ENCODE measurements at places on chromosomes 3 and 15.
A peak's percentile ranks its signal among the peaks of the same experiment; 100 is the strongest.

GRCh38 chr15:69859866-69860265 lies 237.9 kb downstream of the TLE3 start:
- no peak overlapping the region for H3K27ac ChIP-seq
- H3K4me3 ChIP-seq, result no peak overlapping the region
- no peaks in the 10 kb centered on the region for H3K4me1 ChIP-seq
- no peaks in the 10 kb centered on the region for H3K27me3 ChIP-seq

DNA sequence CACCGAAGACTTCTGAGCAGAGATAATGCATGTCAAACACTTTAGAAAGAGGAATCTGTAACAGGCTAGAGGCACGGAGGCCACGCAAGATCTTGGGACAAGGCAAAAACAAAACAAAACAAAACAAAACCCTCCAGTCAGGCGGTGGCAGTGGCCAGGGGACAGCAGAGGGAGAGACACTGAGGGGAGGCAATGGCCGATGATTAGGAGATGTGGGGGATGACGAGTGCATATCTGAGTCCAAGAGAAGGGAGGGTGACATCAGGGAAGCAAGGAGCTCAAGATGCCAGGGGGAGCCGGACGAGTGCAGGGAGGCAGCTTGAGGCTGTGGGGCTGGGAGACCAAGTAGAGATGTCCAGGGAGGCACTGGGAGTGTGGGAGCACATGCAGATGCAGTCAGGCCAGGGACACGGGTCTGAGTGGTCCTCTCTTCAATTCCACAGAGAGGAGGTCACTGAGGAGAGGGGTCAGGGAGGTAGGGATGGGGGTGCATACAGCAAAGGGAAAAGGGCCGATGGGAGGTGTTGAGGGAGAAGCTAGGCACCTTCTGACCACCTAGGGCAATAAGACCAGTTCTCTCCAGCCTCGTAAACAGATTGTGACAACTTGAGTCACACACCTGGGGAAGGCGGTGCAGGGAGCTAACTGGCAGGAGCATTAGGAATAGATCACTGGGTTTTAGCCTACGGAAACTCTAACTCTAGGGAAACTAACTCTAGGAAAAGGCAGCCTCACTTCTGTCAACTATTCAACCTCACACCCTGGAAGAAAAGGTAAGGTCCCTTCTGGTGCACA lies 29.6 kb downstream of the SLCO2A1 start:
- H3K27me3 ChIP-seq, result no peaks in the 10 kb centered on the region
- H3K27ac ChIP-seq, result no peak overlapping the region
- no peaks in the 10 kb centered on the region for H3K4me1 ChIP-seq
- H3K36me3 ChIP-seq, result no peaks in the 10 kb centered on the region

DNA sequence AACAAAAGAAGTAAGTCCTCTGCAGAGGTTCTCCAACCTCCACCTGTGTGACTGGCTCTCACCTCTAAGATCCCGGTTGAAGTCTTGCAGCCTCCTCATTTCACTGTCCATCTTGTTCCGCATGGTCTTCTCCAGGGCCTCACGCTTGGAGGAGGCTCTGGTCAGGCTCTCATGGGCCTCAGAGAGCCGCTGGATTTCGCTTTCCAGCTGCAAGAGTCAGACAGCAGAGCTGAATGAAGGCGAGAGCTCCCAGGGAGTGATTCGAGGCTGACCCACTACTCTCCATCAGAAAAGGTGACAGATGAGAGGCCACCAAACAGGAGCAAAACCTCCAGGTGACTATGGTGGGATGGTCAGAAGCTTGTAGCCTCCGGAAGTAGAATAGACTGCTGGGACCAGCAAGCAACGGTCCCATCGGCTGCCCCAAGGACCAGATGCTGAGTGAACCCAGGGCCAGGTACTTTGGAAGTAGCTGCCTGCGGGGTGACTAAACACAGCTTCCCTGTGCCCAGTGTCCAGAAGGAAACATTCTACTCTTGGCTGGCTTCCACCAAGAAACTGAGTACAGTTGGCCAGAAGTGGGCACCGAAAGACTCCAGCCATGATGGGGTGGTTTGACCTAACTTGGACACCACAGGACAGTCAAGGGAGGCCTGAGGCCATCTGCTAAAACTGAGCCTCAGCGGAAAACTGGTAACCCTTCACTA lies 7.9 kb downstream of the AMOTL2 start:
- H3K27ac ChIP-seq, result peak overlapping the region; percentile 100
- H3K4me1 ChIP-seq, result peaks cover 37% of the 10 kb centered on the region
- DNase-seq, result no peak
- H3K4me3 ChIP-seq, result no peak overlapping the region
- no peaks in the 10 kb centered on the region for H3K36me3 ChIP-seq

GRCh38 chr15:76996076-76996525 lies 1.2 kb downstream of the PSTPIP1 start:
- H3K36me3 ChIP-seq, result no peaks in the 10 kb centered on the region
- no peak for DNase-seq
- peak overlapping the region; percentile 32 for H3K27ac ChIP-seq

DNA sequence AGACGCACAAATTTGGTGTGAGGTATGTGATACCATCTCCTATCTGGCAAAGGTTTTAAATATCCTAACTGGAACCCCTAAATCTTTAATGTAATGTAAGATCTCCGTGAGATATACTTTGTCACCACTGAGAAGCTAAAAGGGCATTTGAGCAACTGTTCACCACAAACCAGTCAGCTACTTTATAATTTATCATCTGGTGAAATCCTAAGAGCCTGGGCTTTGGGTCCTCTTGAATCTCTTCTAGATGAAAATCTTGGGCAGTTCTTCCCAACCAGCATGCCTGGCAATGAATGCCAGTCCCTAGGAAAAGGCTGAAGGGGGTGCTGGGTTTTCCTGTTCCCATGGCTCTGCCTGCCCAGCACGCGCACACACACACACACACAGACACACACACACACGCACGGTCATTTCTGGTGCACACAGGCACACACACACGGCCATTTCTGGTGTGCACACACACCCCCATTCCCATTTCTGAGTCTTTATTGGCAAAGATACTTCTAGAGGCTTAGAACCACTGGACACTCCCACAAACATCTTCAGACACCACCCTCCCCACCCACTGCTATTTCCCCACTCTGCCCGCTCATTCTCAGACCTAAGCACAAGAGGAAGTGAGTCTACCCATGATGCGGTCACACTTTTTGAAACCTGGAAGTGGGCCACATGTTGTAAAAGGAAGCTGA lies 72.6 kb downstream of the MYO1E start:
- DNase-seq, result no peak
- H3K27me3 ChIP-seq, result no peaks in the 10 kb centered on the region
- no peaks in the 10 kb centered on the region for H3K36me3 ChIP-seq
- no peak overlapping the region for H3K4me3 ChIP-seq
- peak overlapping the region; percentile 67 for H3K27ac ChIP-seq
- peaks cover 4% of the 10 kb centered on the region for H3K4me1 ChIP-seq

DNA sequence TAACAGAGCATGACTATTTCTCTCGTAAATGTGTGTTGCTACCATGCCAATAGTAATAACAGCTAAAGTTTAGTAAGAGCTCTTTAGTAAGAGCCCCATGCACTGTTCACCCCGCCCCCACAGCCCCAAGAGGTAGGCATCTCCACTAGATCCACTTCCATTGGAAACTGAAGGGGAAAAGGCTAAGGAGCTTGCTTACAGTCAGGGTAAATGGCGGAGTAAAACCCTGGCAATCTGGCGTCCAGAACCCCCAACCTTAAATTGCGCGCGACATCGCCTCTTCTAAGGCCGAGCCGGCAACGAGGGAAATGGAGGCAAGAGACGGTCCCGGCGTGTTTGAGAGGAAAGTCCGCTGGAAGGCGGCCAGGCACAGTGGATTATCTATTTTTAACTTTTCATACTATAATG lies 654 bp upstream of the C3orf38 start:
- H3K36me3 ChIP-seq, result no peaks in the 10 kb centered on the region
- H3K27me3 ChIP-seq, result no peaks in the 10 kb centered on the region
- H3K4me1 ChIP-seq, result peaks cover 5% of the 10 kb centered on the region
- no peak for DNase-seq
- H3K27ac ChIP-seq, result no peak overlapping the region

GRCh38 chr3:87798567-87798947 lies 260.2 kb downstream of the CGGBP1 start:
- no peaks in the 10 kb centered on the region for H3K27me3 ChIP-seq
- DNase-seq, result no peak
- no peaks in the 10 kb centered on the region for H3K4me1 ChIP-seq
- H3K27ac ChIP-seq, result no peak overlapping the region
- H3K36me3 ChIP-seq, result no peaks in the 10 kb centered on the region

GRCh38 chr15:29098652-29099051 lies 171.0 kb downstream of the NSMCE3 start:
- no peak overlapping the region for H3K27ac ChIP-seq
- no peak overlapping the region for H3K4me3 ChIP-seq
- H3K27me3 ChIP-seq, result no peaks in the 10 kb centered on the region
- H3K36me3 ChIP-seq, result no peaks in the 10 kb centered on the region
- no peaks in the 10 kb centered on the region for H3K4me1 ChIP-seq

DNA sequence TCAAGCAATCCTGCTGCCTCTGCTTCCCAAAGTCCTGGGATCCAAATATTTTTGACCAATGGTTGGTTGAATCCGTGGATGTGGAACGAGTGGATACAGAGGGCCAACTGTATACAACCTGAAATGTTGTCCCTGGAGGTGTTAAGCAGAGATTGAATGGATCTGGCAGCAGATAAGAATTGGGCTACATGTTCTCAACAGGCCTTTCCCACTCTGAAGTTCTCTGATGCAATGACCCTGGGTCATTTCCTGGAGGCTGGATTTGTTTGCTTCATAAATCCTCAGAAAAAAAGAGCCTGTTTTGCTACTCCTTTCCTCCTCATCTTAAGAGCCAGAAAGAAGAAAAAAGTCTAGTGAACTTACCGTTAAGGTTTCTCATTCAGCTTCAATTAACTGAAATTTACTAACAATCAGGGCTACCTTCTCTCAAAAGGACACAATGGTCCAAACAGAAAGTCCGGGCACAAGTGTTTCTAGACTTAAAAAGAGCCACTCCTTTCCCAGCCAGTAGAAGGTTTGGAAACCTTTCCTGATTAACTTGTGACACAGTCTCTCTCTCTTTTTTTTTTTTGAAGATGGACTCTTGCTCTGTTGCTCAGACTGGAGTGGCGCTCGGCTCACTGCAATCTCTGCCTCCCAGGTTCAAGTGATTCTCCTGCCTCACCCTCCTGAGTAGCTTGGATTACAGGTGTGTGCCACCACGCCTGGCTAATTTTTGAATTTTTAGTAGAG lies 6.5 kb downstream of the ARHGEF3 start:
- H3K4me3 ChIP-seq, result no peak overlapping the region
- H3K27ac ChIP-seq, result peak overlapping the region; percentile 59
- DNase-seq, result no peak

- no peaks in the 10 kb centered on the region for H3K4me1 ChIP-seq
- H3K27ac ChIP-seq, result no peak overlapping the region
- H3K27me3 ChIP-seq, result no peaks in the 10 kb centered on the region
- DNase-seq, result no peak
These were observed 33.7 kb downstream of the ARPP21 start for GRCh38 chr3:35673017-35673416.

GRCh38 chr15:32919749-32920414 lies 202.1 kb downstream of the GREM1 start:
- H3K4me1 ChIP-seq, result no peaks in the 10 kb centered on the region
- no peaks in the 10 kb centered on the region for H3K36me3 ChIP-seq
- DNase-seq, result no peak
- H3K27ac ChIP-seq, result no peak overlapping the region
- H3K27me3 ChIP-seq, result no peaks in the 10 kb centered on the region
- no peak overlapping the region for H3K4me3 ChIP-seq

GRCh38 chr3:63960048-63960711 lies 48.0 kb upstream of the SCAANT1 start:
- H3K27ac ChIP-seq, result peak overlapping the region; percentile 45
- no peaks in the 10 kb centered on the region for H3K36me3 ChIP-seq
- H3K27me3 ChIP-seq, result no peaks in the 10 kb centered on the region
- no peak for DNase-seq
- H3K4me3 ChIP-seq, result peak overlapping the region; percentile 51
- H3K4me1 ChIP-seq, result peaks cover 7% of the 10 kb centered on the region

DNA sequence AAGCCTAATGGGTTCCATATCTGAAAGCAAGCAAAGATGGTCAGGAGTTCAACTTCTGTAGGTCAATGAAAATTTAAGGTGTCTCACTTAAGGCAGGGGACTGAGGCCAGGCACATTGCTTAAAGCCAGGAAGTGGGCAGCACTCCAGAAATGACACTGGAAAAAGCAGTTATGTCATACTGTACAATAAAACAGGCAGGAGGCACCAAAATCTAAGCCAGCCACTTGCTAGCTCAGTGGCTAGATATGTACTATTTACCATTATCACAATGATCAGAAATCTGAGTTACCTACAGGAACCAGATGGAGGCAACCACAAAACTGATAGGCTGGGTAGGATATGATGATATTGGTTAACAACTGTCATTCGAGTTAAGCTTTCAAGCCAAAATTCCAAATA lies 57.3 kb downstream of the FRMD5 start:
- no peak overlapping the region for H3K27ac ChIP-seq
- H3K4me3 ChIP-seq, result no peak overlapping the region
- H3K4me1 ChIP-seq, result no peaks in the 10 kb centered on the region
- H3K27me3 ChIP-seq, result no peaks in the 10 kb centered on the region
- DNase-seq, result no peak

- peak overlapping the region; percentile 96 for H3K27ac ChIP-seq
- no peaks in the 10 kb centered on the region for H3K36me3 ChIP-seq
- no peak for DNase-seq
- no peaks in the 10 kb centered on the region for H3K27me3 ChIP-seq
These were observed 12.1 kb downstream of the IQGAP1 start for GRCh38 chr15:90400005-90400758.

DNA sequence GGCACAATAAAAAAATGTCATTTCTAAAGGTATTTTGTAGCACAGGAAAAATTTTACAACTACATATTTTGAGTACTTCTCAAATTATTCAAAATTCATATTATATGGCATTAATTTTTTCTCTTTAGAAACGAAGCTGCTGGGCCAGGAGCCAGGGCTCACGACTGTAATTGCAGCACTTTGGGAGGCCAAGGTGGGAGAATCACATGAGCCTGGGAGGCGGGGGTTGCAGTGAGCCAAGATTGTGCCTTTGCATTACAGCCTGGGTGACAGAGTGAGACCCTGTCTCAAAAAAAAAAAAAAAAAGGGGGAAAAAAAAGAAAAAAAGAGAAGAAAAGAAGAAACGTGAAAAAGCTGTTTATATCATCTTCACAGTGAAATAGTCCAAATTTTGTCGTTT lies 62.0 kb downstream of the CADM2 start:
- no peak overlapping the region for H3K27ac ChIP-seq
- no peaks in the 10 kb centered on the region for H3K4me1 ChIP-seq
- H3K27me3 ChIP-seq, result no peaks in the 10 kb centered on the region
- no peak overlapping the region for H3K4me3 ChIP-seq
- no peaks in the 10 kb centered on the region for H3K36me3 ChIP-seq

GRCh38 chr15:56366211-56366610 lies 985 bp downstream of the TEX9 start:
- H3K27ac ChIP-seq, result peak overlapping the region; percentile 2
- H3K36me3 ChIP-seq, result no peaks in the 10 kb centered on the region
- H3K4me3 ChIP-seq, result peak overlapping the region; percentile 74

- H3K27ac ChIP-seq, result no peak overlapping the region
- no peaks in the 10 kb centered on the region for H3K36me3 ChIP-seq
- no peak overlapping the region for H3K4me3 ChIP-seq
- DNase-seq, result no peak
- no peaks in the 10 kb centered on the region for H3K4me1 ChIP-seq
- no peaks in the 10 kb centered on the region for H3K27me3 ChIP-seq
These were observed 24.7 kb downstream of the OIP5 start for GRCh38 chr15:41307679-41308078.

GRCh38 chr3:141540531-141540930 lies 53.7 kb downstream of the RASA2 start:
- H3K4me3 ChIP-seq, result no peak overlapping the region
- no peaks in the 10 kb centered on the region for H3K4me1 ChIP-seq
- no peaks in the 10 kb centered on the region for H3K27me3 ChIP-seq
- DNase-seq, result no peak
- no peaks in the 10 kb centered on the region for H3K36me3 ChIP-seq

Measured in breast epithelium (tissue), 4 donors.